ENCODE measurements at places on chromosomes 7 and 10.

- DNase-seq, result no peak
Observed at GRCh38 chr7:94621120-94621519, 34.8 kb downstream of the SGCE start.

DNA sequence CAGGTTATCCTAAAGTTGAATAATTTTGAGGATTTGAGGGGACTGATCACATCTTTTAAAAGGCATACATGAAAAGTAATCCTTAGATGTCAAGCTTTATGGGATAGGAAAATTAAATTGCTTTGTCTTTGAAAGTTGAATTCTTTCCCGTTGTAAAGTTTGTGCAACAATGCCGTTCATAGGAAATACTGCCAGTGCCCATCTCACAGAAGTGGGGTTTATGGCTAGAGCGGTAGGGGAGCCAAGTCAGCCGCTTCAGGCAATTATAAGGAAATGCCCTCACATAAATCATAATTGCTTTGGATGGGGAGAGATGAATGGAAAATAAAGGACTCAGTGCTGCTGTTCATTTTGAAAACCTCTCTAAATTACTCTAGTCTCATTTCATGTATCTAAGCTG lies 18.1 kb downstream of the CDC123 start:
- no peak for DNase-seq

- DNase-seq, result no peak
Observed at GRCh38 chr10:100696477-100696901, 48.9 kb upstream of the PAX2 start.

DNA sequence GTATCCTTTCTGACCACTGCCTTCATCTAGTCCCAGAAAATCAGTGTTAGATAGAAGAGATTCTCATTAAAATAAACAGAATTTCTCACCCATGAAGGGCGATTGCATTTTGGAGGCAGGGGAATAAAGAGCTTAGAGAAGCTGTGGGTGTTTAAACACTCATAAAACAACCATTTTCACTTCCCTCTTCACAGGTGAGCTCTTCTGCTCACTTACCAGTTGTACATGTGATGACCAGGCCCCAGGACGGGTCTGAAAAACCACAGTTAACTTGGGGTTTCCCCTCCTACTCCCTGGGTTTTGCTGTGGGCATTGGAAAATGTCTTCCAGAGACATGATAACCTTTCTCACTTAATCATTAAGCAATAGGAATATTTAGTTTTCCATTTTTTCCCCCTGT lies 411.6 kb upstream of the DPP6 start:
- no peak for DNase-seq

DNA sequence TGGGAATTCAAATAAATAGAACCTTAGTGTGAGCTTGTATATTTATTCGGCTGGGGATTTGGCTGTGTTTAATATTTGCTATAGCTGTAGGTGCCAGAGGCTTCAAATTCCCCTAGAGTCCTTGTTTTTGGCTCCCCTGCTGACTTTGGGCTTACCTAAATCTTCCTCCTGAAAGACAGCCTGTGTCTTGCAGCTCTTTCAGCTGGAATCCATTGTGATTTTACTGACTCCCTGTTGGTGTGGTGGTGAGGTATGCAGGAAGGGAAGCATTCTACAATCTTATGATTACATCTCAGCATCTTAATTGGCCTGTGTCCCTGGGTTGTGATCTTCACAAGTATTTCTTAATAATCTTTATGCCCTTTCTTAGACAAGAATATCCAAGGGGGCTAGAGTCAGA lies 25.9 kb downstream of the FOXI2 start:
- DNase-seq, result no peak

DNA sequence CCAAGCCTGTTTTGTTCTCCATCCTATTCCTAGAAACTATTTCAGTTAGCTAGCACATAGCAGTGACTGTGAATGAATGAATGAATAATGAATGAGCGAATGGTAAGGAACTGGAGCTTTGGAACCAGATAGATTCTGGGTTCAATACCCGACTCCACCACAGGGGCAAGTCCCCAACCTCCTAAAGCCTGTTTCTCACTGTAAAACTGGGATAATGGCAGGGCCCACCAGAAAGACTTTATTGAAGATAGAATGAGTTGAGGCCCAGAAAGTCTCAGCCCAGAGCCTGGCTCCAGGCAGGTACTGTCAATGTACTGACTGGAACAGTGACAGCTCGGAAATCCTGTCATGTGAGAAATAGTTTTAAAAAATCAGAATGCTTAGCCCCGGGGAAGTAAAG lies 1.1 kb upstream of the CDH23 start:
- no peak for DNase-seq

DNA sequence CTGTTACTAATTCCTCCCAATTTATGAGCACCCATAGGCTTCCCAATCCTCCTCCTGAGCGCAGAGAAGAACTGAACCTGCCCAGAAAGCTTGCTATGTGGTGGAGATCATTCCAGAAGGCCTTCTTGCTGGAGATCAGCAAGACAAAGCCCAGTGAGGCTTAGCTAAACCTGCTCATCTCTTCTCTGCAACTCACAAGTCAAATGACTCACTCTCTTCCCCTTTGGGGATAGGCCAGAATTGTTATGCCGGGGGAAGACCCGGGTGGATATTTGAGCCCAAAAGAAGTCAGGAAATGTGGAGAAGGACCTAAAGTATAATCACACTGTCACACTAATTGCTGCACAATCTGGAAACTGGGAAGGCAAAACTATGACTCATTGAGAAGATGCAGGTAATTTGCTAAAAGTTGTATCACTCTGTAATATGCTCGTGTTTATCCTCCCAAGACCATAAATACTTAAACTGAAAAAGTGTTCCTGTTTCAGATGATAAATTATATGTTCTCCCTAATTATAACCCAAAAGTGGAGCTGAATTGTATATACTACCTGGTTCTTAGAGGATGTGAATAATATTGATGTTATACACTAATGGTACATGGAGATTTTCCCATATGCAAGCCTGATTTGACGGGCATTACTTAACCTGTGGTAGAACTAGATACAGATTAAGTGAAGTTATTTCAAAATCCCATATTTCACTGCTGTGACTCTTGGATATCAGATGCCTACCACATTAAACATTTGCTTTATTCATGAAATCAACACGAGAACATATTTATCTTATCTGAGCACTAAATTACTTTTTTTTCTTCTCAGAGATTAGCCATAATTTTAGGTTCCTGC lies 6.4 kb downstream of the NEBL start:
- no peak for DNase-seq

GRCh38 chr10:42475168-42476098 lies 162.9 kb downstream of the ZNF33B start:
- DNase-seq, result no peak

DNA sequence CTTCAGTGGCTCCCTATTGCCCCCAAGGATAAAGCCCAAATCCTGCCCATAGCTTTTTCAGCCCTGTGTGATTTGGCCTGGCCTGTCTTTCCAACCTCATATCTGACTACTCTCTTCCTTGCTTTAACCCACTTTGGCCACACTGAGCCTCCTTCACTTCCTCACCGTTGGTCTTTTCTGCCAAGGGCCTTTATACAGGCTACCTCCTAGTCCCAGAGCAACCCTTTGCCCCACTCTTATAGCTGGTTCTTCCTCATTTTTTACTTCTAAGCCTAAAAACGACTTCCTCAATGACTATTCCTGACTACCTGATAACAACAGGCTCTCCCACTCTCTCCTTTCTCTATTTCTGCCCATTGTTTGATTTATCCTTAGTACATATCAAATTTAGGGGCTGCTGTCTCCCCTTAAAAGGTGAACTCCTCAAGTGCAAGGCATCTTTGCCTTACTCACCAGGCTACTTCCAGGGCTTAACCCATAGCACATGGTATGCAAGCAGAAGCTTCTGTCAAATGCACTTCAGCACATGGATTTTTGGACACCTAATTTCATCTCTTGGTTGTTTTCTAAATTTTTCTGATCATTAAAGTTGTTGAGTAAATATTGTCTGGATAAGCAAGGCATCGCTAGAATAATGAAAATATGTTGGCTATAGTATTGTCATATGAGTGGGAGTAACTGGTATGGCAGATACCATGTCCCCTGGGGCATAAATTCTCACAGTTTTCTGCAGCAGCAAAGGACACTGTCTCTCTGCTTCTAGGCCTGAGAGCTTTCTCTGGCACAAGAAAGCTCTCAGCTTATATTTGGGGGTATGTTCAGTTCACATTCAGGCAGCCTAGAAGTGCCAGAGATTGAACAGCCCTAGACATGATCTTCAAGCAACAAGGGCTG lies 201.5 kb upstream of the GPR26 start:
- no peak for DNase-seq

- no peak for DNase-seq
Observed at GRCh38 chr7:126574276-126575250, 678.2 kb downstream of the GRM8 start.

DNA sequence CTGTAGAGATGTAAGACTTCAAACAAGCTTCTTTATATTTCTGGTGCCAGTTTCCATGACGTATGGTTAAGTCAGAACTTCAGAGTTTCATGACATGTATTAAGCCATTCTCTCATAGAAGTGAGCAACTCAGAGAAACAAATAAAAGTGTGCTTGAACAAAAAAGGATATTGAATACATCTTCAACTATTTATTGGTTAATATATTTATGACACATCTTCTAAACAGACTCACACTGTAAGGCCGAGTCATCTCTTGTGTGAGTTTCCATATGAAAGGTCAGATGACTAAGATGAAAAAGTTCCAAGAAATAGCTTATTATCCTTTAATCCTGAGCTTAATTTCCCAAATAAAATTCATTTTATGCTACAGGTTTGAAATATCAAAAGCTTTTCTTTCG lies 105.5 kb upstream of the CSTF2T start:
- DNase-seq, result no peak

DNA sequence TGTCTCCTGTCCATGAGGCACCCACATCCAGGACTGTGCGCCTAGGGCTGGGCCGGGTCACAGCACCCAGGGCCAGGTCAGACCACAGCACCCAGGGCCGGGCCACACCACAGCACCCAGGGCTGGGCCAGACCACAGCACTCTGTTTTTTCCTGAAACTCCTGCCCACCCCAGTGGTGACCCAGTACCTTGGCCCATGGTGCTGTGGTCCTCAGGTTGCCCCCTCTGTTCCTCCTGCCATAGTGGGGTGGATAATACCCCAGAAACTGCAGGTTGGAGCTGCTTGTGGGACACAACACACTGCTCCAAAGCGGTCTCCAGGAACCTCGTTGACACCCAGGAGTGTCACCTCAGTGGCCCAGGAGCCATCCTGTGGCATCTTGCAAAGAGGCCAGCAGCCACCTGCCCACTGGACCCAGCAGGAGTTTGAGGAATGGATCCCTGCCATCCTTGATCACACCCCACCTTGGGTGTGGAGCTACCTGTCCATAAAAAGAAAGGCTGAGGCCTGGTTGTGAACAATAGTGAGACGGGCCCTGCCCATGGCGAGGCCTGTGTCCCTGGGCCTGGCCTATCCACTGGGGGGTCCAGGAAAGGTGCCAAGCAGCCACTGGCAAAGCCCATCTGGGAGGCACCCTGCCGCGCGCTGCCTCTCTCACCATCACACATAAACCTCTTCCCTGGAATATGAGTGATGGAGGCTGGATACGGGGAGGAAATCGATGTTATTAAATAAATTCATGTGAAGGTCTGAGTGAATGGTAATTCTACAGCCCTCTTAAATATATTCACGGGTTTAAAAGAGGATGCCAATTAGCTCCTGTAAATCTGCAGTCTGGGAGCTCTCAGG lies 89.0 kb downstream of the NKX6-2 start:
- no peak for DNase-seq

- DNase-seq, result no peak
Observed at GRCh38 chr7:99137411-99138180, 6.3 kb downstream of the SMURF1 start.

DNA sequence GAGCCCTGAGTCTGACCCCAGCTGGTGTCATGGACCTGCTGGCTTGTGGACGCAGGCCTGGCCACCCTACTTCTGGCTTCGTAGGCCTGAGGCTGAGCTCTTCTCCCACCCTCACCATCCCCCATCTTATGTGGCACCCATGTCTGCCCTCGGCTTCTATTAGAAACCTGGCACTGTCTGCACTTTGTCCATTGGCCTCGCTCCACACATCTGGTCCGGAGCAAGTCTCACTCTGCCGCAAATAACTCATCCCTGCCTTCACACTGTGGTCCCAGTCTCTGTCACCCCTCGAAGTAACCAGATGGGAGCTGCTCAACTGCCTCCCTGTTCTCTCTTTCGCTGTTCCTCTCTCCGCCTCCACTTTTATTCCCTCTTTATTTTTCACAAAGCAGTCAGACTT lies 78.6 kb downstream of the TRRAP start:
- no peak for DNase-seq
